T-helper 17 cell (primary cell): ENCODE measurements at places on chromosomes 2 and 18. TPM values are rescaled to one million over a fixed set of nuclear protein-coding genes. Genes with fewer than 3 reads are reported as not detected.

Gene COL3A1
- 0.12 TPM for total RNA-seq

GRCh38 chr2:83323038-83323437 lies 1136.0 kb downstream of the SUCLG1 start:
- no peak for DNase-seq
- no peak overlapping the region for H3K4me3 ChIP-seq
- no peak overlapping the region for H3K27ac ChIP-seq
- no peaks in the 10 kb centered on the region for H3K36me3 ChIP-seq
- no peaks in the 10 kb centered on the region for H3K27me3 ChIP-seq
- H3K4me1 ChIP-seq, result no peaks in the 10 kb centered on the region

Gene HOXD8
- not detected for total RNA-seq

Gene ABCB11
- not detected for total RNA-seq

DNA sequence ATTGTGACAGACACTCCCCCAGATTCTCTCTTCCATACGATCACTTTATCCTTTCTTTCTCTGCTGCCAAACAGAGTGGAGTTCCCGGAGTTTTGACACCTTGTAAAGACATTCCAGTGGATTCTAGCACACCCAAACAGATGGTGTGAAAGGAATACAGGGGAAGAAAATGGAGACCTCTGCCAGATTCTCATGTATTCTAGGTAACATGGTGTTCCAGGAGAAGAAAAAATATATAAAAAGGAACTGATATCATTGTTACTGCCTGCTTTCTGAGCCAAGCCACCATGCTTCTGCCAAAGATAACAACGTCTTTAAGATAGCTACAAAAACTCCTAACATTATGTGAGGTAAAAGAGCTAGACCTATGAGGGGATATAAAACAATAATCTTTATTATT lies 136.5 kb downstream of the TXNL1 start:
- DNase-seq, result no peak
- no peaks in the 10 kb centered on the region for H3K36me3 ChIP-seq
- H3K27ac ChIP-seq, result no peak overlapping the region

DNA sequence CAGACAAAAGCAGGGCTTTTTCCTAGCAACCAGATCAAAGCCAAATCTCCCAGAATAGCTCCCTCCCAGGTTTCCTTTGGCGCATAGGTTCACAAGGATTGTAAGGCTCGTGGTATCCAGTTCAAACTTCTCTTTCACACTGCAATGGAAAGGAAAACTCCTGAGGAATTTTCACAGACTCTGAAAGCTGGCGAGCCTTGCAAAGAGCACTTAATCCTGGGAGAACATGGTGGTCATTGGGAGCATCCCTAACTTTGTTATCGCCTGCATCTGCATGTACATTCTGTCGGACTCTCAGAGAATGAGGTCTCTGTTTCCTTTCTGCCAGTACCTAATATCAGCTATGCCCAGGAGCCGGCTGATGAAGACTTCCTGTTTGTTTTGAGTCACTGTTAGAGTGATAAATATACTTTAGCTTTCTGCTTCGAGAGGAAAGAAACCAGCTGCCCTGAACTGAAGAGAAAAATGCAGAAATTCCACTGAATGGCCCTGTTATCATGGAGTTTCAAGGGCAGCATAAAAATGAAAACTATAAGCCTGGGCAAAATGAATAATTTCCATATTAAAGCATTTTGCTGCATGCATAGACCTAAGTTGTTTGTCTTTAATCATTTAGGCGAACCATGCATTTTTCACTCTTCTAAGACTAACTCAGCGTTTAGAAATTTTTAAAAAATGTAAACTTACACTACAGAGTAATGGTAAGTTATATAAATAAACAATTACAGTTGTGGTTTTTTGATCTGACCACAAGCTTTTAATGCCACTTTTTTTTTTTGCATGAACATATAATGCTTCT lies 76.4 kb upstream of the ZEB2 start:
- H3K27me3 ChIP-seq, result peaks cover 16% of the 10 kb centered on the region
- H3K27ac ChIP-seq, result no peak overlapping the region
- peaks cover 3% of the 10 kb centered on the region for H3K4me1 ChIP-seq
- DNase-seq, result no peak
- peak overlapping the region; percentile 12 for H3K4me3 ChIP-seq
- H3K36me3 ChIP-seq, result no peaks in the 10 kb centered on the region

GRCh38 chr2:219513787-219514186 lies 495 bp upstream of the ASIC4 start:
- peak overlapping the region; percentile 78 for H3K4me3 ChIP-seq
- peaks cover 88% of the 10 kb centered on the region for H3K27me3 ChIP-seq
- no peak for DNase-seq
- peaks cover 29% of the 10 kb centered on the region for H3K4me1 ChIP-seq
- no peak overlapping the region for H3K27ac ChIP-seq
- H3K36me3 ChIP-seq, result peaks cover 26% of the 10 kb centered on the region

DNA sequence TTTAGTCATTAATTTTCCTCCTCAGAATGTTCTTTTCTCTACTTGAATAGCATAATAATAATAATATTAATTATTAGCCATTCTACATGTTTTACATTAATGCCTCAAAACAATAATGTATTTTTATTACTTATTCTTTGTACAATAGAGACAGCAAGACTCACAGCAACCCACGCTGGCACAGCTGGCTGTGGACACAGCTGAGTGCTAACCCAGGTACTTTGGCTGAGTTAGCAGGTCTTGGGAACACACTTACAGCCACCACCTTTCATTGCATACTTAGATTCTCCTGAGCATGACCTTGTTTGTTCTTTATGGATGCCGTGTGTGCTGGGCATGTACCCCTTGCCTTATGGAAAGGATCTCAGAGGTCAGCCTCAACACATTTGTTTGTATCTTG lies 260.2 kb upstream of the ST6GAL2 start:
- DNase-seq, result no peak
- H3K4me1 ChIP-seq, result no peaks in the 10 kb centered on the region
- no peaks in the 10 kb centered on the region for H3K36me3 ChIP-seq
- no peak overlapping the region for H3K4me3 ChIP-seq
- no peaks in the 10 kb centered on the region for H3K27me3 ChIP-seq

Gene SELENOI
- 36.6 TPM for total RNA-seq

Gene ANKRD30B
- not detected for total RNA-seq

DNA sequence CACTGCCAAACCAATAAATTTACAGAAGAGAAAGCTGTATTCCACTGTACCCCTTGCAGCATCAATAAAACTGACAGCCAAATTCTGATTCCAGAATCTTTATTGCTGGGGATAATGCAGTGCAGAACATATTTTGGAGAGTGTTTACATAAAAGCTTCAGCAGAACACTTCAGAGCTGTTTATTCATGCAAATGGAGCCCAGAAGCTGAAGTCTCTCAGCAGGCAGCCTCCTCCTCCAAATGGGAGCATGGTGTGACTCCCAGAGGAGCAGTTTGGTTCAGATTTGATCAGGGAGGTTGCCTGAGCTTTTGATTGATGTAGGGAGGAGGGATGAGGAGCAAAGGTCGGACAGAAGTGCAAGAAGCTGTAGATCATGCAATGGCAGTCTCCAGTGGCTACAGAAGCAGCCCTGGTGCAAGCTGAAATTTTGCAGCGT lies 22.4 kb downstream of the LHCGR start:
- peaks cover 29% of the 10 kb centered on the region for H3K27me3 ChIP-seq
- no peak for DNase-seq
- H3K27ac ChIP-seq, result no peak overlapping the region
- peaks cover 2% of the 10 kb centered on the region for H3K4me1 ChIP-seq
- H3K4me3 ChIP-seq, result no peak overlapping the region
- peaks cover 4% of the 10 kb centered on the region for H3K36me3 ChIP-seq

DNA sequence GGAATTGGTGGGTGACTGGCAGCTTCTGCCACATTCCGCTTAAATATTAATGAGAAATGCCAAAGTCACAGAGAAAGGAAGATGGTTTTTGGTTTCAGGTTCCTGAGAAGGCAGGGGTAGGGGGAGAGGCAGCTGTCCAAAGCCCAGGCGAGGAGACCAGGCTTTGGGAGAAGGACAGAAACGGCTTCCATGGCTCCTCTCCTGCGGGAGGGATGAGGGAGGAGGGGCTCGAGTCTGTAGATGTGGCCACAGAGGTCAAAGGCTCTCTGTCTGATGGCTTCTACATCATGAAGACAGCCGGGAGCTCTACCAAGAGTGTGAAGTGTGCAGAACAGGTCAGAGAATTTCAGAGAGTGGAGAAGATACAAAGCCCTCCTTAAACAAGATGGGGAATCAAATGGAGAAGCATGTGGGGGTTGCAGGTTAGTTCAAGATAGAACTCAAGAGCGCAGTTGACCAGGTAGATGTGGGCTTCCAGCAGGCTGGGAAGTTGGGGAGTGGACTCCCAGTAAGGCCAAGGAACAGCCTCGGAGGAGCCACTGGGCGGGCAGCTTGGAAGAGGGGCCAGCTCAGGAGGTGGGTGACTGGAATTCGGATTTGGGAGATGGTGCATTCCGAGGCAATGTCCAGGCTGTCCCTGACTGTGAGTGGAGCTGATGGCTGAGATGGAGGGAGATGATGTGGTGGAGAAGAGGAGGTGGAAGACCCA lies 23.8 kb upstream of the HPCAL1 start:
- DNase-seq, result no peak
- H3K4me3 ChIP-seq, result peak overlapping the region; percentile 64
- no peaks in the 10 kb centered on the region for H3K36me3 ChIP-seq

Gene RIF1
- total RNA-seq, result 37.7 TPM

- peaks cover 60% of the 10 kb centered on the region for H3K27me3 ChIP-seq
- no peak overlapping the region for H3K4me3 ChIP-seq
- no peaks in the 10 kb centered on the region for H3K4me1 ChIP-seq
- no peak overlapping the region for H3K27ac ChIP-seq
- H3K36me3 ChIP-seq, result no peaks in the 10 kb centered on the region
- no peak for DNase-seq
Observed at GRCh38 chr2:229601396-229601795, 113.0 kb downstream of the DNER start.

GRCh38 chr2:104443145-104443544 lies 410.8 kb upstream of the POU3F3 start:
- DNase-seq, result no peak
- H3K27me3 ChIP-seq, result no peaks in the 10 kb centered on the region
- H3K36me3 ChIP-seq, result no peaks in the 10 kb centered on the region
- no peak overlapping the region for H3K27ac ChIP-seq
- H3K4me1 ChIP-seq, result no peaks in the 10 kb centered on the region
- H3K4me3 ChIP-seq, result no peak overlapping the region

Gene C2orf66
- 0.18 TPM for total RNA-seq

Gene GTF2A1L
- total RNA-seq, result not detected

Gene TNFAIP6
- total RNA-seq, result not detected

DNA sequence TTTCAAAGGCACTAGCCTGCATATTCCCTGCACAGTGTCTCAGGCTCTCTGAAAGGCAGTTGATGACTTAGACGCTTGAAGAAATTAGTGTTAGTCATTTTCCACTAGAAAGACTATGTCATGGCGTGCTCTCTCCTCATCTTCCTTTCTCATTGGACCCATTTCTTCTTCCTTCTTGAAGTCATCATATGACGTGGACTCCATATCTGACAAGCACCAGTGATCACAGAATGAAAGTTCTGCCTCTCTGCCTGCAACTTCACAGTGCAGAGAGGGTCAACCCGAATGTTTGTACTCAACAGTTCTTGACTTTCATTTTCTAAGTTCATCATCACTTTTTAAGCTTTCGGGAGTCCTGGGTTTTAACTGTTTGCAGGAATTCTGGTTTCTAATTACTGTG lies 63.7 kb upstream of the CYRIA start:
- no peaks in the 10 kb centered on the region for H3K4me1 ChIP-seq
- H3K36me3 ChIP-seq, result no peaks in the 10 kb centered on the region
- DNase-seq, result no peak
- H3K27me3 ChIP-seq, result peaks cover 22% of the 10 kb centered on the region
- H3K4me3 ChIP-seq, result no peak overlapping the region

- no peak overlapping the region for H3K27ac ChIP-seq
- peaks cover 2% of the 10 kb centered on the region for H3K36me3 ChIP-seq
- peaks cover 36% of the 10 kb centered on the region for H3K4me1 ChIP-seq
- no peaks in the 10 kb centered on the region for H3K27me3 ChIP-seq
Observed at GRCh38 chr2:68463287-68463877, 3.7 kb downstream of the FBXO48 start.

Gene TCF7L1
- not detected for total RNA-seq
